ENCODE measurements at places on chromosomes 1 and 21.
A peak's percentile ranks its signal among the peaks of the same experiment; 100 is the strongest.

GRCh38 chr1:20521960-20522861 is 14.3 kb upstream of the MUL1 start:
- peak; percentile 79 for DNase-seq

- no peak for DNase-seq
These were observed 46.5 kb upstream of the BEND5 start for GRCh38 chr1:48823168-48823567.

- DNase-seq: no peak
These were observed 594.6 kb upstream of the ZP4 start for GRCh38 chr1:238485057-238485911.

DNA sequence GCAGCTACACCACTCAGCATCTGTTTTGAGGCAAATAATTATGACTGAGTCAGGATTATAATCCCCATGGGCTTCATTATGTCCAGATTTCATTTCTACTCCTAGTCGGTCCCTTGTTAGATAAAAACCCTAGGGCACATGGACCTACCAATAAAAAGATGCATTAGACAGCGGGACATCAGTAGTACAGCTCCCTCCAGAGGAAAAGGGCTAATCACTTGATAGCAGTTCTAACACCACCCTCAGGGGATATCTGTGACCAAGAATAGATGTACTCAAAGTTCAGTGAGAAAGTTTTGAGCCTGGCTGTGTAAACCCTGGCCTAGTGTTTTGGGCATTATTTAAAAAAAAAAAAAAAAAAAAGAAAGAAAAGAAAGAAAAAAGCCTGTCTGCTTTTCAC is 10.0 kb downstream of the GJA8 start:
- DNase-seq: no peak

- DNase-seq: no peak
These were observed 72.4 kb upstream of the BCAR3 start for GRCh38 chr1:93753791-93754763.

All from activated CD4-positive, alpha-beta T cell treated with anti-CD3 and anti-CD28 coated beads for 48 hours (primary cell).